ENCODE measurements at places on chromosomes 4 and X.

DNA sequence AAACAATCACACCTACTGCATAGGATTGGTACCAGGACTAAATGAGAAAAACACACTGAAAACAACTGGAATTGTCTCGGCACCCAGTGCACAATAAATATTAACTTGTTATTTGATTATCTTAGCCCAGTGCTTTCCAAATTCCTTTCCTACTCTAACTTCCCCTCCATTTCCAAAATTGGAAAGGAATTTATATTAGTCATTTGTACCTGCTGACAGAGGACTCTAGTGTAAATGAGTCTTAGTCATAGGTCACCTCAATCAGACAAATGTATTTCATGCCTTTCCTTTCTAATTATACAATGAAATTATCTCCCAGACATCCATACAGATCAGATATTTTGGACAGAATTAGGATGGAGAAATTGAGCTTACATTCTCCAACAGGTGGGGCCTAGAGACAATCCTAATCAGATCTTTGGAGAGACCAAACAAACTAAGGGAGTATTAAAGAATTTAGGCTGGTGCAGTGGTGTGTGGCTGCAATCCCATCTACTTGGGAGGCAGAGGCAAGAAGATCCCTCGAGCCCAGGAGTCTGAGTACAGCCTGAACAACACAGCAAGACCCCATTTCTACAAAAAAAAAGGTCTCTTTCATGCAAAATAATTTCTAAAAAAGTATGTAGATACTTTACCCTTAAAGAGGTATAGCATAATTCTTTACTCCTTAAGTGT, 10.1 kb downstream of the SH3D19 start:
- no peak for DNase-seq

GRCh38 chr4:87009095-87009648, 74.4 kb downstream of the AFF1 start:
- DNase-seq = peak; percentile 23

DNA sequence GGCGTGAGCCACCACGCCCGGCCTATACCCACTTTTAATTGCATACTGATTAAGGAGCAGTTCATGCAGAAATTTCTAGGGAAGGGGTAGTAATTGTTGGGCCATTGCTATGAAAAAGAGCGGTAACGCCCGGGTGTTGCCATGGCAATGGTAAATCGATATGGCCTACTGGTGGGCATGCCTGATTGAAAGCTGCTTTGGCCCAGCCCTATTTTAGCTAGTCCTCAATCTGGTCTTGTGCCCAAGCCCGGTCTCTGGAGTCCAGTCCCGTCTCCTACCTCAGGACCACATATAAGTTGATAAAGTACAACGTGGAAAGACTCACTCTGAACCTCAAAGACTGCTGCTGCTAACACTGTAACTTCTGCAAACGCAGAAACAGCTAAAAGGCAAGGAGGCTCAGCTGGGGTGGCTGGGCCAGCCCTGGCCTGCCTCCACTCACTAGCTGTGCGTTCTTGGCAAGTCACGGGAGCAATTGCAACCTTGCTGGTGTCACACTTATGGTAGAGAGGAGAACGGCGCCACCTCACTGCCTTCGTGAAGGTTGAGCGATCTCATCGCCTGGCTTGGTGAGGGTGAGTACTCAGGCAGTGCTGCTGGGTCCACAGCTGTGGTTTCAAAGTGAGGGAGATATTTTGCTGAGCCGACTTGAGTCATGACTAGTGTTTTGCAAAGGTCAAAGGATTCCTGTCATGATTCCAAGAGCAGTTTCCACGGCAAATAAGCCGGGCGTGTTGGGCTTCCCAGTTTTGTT, 57.0 kb upstream of the GRPEL1 start:
- DNase-seq = no peak

- no peak for DNase-seq
Measured at GRCh38 chrX:53373307-53373706, 49.1 kb downstream of the SMC1A start.

- DNase-seq = no peak
Measured at GRCh38 chr4:155609455-155610059, 57.1 kb upstream of the GUCY1A1 start.

GRCh38 chr4:38125816-38126215, 165.6 kb downstream of the PTTG2 start:
- no peak for DNase-seq

Measured in CD4-positive, alpha-beta T cell treated with Interleukin-1 beta for 1 hour (primary cell).